GM12892 (cell line): ENCODE measurements at places on chromosomes 5 and 9.

- no peak for DNase-seq
Observed at GRCh38 chr9:134208310-134208841, 44.0 kb upstream of the RNU6ATAC start.

GRCh38 chr9:84710701-84711397, 41.3 kb downstream of the NTRK2 start:
- no peak for DNase-seq

DNA sequence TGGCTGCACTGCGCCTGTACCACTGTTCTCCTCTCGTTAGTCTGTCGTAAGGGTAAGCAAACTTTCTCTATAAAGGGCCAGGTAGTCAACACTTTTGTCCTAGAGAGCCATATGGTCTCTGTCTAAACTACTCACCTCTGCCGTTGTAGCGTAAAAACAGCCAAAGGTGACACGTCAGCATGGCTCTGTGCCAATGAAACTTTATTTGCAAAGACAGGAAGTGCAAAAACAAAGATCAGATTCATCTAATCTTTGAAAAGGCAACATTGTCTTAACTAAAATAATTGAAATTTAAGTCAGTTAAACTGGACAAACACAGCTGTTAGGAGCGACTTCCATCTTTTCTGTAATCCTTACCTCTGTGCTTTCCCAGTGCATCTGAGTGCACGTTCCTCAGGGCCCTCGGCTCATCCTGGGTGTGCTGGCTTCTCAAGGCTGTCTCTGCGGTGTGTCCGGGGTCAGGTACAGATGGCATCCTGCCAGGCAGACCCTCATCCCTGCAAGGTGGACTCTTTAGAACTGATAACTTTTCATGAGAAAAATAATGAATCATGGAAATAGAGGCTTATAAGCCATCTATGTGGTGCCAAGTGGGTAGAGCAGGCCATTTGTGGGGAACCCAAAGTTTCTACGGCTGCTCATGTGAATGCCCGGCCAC, 35.2 kb upstream of the IRX4 start:
- DNase-seq, result no peak

DNA sequence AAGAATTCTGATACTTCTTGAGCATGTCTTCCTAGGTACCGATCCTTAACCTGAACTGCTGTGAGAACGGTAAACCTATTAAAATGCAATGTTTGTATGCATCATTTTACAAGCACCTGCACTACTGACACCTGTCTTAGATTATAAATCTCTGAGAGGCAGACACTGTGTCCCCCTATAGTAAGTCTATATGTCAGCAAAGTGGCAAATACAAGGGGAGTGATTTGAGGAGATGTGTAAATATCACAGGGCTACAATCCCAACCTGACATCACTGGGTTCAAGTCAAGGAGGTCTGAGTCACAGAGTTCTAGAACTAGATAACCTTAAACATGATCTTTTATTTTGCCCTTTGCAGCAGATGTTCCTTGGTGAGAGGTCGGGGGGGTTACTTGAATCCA, 64.1 kb downstream of the ANKH start:
- DNase-seq, result no peak

- no peak for DNase-seq
Observed at GRCh38 chr5:126720369-126720768, 56.6 kb upstream of the LMNB1 start.

DNA sequence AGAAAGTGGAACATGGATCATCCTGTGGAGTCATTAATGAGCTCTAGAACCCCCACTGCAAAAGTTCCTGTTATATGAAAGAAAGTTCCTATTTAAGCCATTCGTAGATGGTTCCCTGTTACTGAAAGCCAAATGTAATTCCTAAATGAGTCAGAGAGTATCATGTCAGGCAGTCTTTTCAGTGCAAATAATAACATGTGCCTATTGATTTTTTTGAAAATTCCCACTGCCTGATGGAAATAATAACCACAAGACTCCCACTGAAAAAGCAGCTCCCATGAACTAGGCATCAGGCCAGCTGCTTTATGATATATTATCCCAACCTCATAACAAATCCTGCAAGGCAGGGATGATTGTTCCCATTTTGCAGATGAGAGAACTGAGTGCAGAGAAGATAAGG, 217.2 kb downstream of the DAB2IP start:
- DNase-seq, result no peak

DNA sequence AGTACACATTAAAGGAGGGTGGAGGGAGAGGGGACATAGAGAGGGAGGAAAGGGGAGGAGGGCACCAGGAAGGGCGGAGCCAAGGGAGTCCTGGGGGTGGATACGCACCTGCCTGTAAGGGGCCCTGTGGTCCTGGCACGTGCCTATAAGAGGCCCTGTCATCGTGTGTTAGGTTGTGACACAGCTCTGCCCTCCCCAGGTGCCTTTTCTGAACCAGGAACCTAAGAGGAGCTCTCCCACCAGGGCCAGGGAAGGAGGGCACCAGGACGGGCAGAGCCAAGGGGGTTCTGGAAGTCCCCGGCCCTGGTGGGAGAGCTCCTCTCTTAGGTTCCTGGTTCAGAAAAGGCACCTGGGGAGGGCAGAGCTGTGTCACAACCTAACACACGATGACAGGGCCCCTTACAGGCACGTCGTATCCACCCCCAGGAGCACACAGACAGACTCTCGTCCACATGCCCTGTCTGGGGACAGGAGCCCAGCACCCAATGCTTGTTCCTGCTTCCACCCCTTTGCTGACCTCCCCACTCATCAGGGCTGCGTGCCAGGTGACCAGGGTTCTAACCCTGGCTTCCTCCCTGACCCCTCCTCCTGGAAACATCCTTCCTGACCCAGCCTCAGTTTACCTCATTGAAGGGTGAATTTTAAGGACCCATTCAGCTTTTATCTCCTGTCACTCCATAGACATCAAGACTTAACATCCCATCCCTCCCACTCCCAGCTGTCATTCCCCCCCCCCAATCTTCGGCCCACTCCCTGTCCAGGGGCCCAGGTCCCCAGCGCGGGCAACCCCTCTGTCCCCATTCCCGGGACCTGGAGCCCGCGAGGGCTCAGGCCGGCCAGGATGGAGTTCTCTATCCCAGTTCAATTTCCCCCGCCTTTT, 12.9 kb upstream of the OLFM1 start:
- DNase-seq, result no peak

DNA sequence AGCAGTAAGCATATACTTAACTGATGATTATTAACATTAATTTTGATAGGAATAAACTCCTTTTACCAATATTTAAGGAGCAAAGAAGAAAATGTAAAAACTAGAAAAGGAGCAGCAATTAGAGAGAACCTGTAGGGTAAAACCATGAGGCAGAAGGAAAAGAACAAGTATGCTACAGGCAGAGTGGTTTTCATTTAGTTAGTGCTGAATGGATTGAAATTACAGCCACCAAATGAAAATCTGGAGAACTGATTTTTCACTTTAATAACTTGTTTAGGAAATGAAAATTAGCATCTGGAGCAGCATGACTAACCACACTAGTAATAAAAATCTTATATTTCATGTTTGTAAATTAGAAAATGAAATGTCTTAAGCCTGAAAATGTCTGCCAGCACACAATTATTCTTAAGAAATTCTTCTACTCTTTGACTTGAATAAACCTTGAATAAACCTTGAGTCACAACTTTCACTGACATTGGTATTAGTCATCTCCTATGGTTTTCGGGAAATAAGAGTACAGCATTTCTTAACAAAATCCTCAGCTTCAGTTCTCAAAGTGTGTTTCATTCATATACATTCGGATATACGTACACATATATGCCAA, 1504.9 kb upstream of the C9orf72 start:
- DNase-seq, result no peak

GRCh38 chr9:132249123-132249522, 87.3 kb downstream of the NTNG2 start:
- no peak for DNase-seq

GRCh38 chr5:87188391-87188790, 79.3 kb upstream of the RASA1 start:
- no peak for DNase-seq

- peak; percentile 37 for DNase-seq
Observed at GRCh38 chr5:131068893-131069643, 96.0 kb downstream of the HINT1 start.

DNA sequence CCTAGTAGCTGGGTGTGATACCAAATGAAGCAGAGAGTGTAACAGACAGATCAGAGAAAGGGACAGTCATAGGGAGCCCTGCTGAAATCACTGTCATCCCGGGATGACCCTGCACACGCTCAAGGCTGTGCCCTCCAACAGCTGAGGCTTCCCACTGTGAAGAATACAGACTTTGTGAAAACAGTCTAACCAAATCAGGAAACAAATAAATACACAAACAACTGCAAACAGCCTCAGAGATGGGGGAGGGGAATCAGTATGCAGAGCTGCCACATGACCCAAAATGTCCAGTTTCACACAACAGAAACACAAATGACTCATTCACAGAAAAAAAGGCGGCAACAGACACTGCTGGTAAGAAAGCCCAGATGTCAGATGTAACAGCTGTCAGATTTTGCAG, 101.9 kb downstream of the ADAMTS2 start:
- no peak for DNase-seq

- DNase-seq, result no peak
Observed at GRCh38 chr5:39503155-39503554, 78.4 kb upstream of the DAB2 start.
